ENCODE measurements at places on chromosomes 11 and 22.
A peak's percentile ranks its signal among the peaks of the same experiment; 100 is the strongest.

DNA sequence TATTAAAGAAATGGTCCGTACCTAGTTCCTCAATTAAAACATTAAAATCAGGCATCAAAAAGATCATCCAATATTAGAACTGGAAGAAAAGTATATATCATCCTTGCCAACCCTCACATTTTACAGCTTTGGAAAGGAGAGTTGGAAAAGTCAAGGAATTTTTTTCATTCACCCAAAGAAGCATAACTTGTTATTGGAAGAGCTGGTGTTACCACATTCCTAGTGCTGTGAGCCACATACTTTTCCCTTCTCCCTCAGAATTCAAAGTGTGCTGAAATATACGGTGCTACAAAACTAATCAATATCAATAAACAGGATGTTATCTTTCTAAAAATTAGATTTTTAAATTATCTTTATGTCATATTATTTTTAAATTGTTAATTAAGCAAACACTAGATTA is 202.1 kb upstream of the FAT3 start:
- DNase-seq = no peak

GRCh38 chr11:13315517-13316432 is 38.2 kb downstream of the BMAL1 start:
- no peak for DNase-seq

GRCh38 chr11:116536416-116536815 is 236.4 kb downstream of the BUD13 start:
- DNase-seq = no peak

DNA sequence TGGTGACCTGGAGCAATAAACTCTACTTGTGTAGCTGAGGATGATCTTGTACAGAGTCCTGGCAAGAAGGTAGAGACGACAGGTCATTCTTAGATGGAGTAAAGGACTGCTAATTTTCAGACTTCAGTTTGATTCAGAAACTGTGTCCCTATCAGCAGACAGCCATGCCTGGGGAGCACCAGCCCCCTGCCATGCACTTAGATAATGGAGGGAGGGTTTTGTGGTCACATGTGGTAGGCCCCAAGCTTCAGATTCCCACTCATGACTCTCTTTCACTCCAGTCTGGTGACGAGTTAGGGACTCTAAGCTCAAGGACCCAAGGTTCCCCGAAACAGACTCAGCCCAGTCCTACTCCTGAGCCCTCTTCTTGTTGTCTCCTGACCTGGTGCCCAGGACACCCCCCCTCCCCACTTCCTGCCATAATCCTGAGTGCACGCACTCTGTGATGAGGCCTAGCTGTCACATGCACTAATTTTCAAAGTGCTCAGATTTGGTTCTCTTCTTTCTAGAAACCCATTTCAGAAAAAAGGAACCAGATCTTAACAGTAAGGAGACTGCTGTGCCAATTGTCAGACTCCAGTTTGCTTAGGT is 10.2 kb upstream of the AMPD3 start:
- DNase-seq = no peak

DNA sequence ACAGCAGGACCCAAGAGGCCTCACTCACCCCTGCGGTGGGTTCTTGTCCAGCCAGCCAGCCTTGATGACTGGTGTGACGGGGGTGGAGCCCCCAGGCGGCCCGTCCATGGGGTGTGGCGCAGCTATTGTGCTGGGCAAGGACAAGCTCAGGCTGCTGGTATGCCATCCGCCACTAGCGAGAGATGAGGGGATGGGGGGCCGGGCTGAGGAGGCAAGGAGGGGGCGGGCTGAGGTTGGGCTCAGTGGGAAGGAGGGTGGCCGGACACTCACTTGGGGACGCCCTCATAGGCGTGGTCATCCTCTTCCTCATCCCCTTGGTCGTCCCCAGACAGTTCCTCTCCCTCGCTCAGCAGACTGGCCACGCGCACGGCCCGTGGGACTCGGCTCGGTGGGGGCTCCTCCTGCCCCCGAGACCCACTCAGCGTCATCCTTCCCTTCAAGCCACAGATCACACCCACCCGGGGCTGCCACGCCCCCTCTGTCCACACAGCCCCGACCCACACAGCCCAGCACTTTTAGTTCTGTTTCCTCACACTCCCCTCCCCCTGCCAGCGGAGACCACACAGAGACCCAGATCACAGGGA is 38.0 kb upstream of the PDE2A start:
- DNase-seq = no peak

DNA sequence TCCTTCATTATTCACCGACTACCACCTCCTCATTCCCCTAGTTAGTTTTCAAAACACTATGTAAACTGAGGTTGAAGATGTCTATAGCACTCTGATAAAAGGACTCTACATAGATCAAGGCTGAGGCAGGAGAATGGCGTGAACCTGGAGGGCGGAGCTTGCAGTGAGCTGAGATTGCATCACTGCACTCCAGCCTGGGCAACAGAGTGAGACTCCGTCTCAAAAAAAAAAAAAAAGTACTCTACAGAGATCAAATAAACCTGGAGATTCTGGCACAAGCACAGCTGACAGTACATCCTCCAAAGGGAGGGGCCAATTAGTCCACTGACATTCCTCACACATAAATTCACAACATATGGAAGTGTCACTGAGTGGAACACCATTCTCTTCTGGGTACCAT is 31.0 kb downstream of the TSG101 start:
- DNase-seq = no peak

- no peak for DNase-seq
Observed at GRCh38 chr22:25110596-25110845, 89.1 kb upstream of the CRYBB3 start.

DNA sequence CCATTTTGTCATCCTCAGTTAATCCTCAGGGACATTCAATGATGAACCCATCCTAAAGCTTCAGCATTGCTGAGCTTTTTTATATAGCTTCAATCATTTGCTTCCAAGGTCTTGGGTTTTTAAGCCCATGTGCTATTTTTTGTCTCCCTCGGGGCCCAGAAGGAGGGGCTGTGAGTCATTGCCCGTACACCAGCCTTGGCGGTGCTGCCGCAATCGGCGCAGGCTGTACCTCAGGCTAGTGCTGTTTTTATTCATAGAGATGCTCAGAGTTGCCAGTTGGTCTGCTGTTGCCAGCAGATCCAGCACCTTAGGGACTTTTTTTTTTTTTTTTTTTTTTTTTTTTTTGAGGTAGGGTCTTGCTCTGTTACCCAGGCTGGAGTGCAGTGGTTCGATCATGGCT is 35.5 kb downstream of the ACO2 start:
- DNase-seq = no peak

- no peak for DNase-seq
Observed at GRCh38 chr22:20967697-20968211, 699 bp downstream of the AIFM3 start.

DNA sequence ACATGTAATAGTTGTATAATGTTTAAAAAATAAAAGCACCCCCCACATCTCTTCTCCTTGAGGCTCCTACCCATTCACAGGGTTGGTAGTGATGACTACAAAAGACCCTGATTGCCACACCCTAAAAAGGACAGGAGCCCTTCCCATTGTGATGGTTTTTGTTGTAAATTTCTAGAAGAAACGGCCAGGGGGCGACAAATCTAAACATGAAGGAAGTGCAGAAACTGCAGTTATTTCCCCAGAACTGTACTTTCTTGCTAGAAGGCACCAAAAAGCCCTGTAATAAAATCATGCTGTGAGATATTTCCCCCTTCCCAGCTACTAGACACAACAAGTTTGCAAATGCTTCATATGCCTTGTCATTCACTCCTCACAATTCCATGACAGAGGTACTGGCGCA is 10.8 kb downstream of the PRR5L start:
- peak; percentile 26 for DNase-seq

GRCh38 chr11:72736452-72737069 is 15.6 kb downstream of the ARAP1 start:
- no peak for DNase-seq

DNA sequence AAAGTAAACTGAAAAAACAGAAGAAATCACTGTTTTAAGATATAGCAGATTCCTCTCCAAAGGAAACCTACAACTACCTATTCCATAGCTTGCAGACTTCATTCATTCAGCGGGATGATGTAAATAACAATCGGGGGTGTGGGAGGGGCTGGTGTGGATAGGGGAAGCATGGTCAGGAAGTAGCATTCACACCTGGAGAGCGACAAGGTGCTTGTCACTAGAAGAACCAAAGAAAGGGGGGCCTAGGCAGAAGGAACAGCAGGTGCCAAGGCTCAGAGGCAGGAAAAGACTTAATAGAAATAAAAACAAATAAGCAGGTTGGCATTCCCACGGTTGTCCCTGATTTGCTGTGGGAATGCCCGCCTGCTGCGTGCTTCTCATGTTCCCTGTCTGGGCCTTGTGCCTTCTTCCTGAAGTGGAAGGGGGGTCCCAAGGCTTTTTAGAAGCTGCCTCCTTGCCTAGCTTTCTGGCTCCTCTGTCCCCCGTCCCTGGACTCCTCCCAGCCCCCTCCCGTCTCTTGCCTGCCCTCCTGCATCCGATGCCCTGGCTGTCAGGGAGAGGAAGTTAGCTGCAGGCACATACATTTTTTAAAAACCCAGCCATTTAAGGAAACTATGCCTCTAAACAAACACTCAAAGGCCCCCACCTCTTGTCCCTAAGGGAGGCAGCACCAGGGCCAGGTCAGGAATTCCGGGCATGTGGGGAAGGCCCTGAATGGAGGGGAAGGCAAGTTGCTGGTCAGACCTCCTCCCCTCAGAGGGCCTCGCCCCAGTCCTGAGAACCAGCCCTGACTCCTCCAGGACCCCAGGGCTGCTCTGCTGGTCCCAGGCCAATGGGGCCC is 54.7 kb upstream of the PRDM11 start:
- DNase-seq = no peak

All from right renal pelvis (tissue), 4 donors.